Occipital lobe (tissue), 3 donors: ENCODE measurements at places on chromosomes 4 and X. TPM values are rescaled to one million over a fixed set of nuclear protein-coding genes. Genes with fewer than 3 reads are reported as not detected.

CYSLTR1 gene
- total RNA-seq: 1.2 TPM

OPN1MW gene
- not detected for total RNA-seq

ARL9 gene
- total RNA-seq: 3.4 TPM

RPA4 gene
- total RNA-seq: 2.0 TPM
